ENCODE measurements at places on chromosomes 16 and 17.

GRCh38 chr17:205148-205669 lies 23.8 kb upstream of the DOC2B start:
- no peak for DNase-seq

GRCh38 chr17:63338272-63338671 lies 107.8 kb downstream of the CYB561 start:
- DNase-seq: no peak

DNA sequence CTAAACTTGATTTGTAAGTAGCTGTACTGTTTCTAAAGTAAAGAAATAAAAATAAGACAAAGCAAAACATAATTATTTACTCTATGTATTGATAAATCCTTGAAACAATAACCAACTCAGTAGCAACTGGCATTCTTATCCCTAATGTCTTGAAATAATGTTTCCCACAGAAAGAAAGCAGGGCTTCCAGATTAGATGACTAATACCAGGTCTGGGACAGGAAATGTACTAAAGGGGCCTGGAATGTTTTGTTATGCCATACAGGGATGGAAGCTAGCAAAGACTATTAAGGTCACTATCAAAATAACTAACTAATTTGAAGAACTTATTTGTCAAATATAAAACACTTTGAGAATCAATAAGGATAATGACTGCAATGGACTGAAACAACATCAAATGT lies 82.1 kb downstream of the CFDP1 start:
- no peak for DNase-seq

- no peak for DNase-seq
Measured at GRCh38 chr17:14051692-14052091, 17.6 kb upstream of the COX10 start.

DNA sequence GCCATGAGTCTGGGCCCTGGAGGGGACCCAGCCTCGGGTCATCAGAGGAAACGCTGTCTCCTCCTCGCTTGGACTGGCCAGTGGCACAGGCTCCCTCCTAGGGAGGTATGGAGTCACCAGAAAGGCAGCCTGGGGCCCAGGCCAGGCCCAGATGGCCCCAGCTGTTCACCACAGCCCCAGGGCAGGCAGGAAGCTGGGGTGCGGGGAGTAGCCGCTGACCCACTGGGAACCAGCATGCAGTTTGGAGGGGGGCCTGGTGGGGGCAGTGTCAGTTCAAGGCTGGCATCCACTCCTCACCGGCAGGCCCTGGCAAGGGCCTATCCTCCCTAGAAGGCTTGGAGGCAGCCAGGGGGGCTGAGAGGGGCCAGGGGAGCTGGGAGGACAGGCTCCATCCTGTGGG lies 48.8 kb downstream of the SDK2 start:
- DNase-seq: peak; percentile 41

Measured in dorsolateral prefrontal cortex (tissue), 122 donors.